ENCODE measurements at places on chromosomes 7 and 10. TPM values are rescaled to one million over a fixed set of nuclear protein-coding genes. Genes with fewer than 3 reads are reported as not detected.
A peak's percentile ranks its signal among the peaks of the same experiment; 100 is the strongest.

- no peak for DNase-seq
Measured at GRCh38 chr7:23247603-23248335, 1.2 kb downstream of the GPNMB start.

LRRN3 gene
- 2.2 TPM for total RNA-seq

CYP3A5 gene
- total RNA-seq = 0.07 TPM

- DNase-seq = no peak
Measured at GRCh38 chr7:26309089-26309488, 17.4 kb downstream of the SNX10 start.

DNA sequence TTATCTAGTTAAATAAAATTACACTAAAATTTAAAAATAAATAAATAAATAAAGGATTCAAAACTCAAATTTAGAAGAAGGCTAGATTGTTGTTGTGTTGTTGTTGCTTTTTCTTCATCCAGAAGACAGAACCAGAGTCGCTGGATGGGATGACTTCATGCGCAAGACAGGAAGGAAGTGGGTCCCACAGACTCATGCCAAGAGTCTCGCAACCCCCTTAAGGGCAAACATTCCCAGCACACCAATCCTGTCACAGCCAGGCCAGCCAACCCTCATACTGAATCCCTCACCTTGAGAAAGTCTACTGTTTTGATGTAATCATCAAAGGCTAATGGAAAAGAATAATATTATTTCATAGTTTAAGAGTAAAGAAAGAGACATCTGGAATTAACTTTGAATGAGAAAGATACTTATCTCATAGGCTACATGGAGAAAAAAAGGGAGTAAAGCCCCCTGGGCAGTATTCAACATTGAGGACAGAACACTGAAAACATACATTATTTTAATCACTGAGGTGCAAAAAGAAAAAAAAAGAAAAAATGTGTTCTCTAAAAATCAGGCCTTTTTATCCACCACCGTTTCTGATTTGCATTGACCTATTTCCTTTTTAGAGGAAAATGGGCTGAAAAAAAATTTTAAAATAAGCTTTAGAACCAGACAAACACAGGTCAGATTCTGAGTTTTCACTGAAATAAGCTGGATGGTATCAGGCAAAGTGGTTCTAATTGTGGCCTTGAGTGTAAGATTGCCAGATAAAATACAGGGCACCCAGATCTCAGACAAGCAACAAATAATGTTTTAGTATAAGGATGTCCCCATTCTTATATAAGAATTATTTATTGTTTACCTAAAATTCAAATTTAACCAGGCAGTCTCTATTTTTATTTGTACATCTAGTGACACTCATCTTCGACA lies 826.5 kb downstream of the TNS3 start:
- DNase-seq = no peak

DNA sequence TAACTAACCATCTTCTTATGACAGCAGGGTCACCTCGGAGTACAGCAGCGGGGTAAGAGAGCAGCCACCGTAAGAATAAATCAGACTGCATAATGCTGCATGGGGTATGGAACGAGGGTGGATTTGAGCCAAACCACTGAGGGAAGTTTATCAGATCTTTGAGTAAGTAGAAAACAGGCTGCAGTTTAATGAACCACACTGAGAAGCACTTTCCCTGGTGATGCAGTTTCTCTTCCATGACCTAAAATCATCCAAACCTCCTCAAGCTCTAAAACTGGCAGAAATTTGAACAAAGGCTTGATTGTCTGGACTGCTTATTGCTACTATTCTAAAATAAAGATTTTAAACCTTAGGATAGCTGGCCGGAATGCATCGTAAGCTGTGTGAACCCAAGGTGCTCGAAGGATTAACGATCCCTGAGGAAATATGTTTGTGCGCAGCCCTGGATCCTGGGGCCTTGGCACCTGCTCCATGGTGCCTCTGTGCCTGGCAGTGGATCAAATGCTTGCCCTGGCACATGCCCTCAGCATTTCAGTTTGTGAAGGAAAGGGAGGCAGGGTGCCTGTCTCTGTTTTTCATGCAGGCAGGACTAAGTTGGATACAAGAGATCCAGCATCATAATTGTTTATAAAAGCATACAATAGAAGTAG lies 322.7 kb downstream of the LHFPL3 start:
- peak; percentile 6 for DNase-seq

DNA sequence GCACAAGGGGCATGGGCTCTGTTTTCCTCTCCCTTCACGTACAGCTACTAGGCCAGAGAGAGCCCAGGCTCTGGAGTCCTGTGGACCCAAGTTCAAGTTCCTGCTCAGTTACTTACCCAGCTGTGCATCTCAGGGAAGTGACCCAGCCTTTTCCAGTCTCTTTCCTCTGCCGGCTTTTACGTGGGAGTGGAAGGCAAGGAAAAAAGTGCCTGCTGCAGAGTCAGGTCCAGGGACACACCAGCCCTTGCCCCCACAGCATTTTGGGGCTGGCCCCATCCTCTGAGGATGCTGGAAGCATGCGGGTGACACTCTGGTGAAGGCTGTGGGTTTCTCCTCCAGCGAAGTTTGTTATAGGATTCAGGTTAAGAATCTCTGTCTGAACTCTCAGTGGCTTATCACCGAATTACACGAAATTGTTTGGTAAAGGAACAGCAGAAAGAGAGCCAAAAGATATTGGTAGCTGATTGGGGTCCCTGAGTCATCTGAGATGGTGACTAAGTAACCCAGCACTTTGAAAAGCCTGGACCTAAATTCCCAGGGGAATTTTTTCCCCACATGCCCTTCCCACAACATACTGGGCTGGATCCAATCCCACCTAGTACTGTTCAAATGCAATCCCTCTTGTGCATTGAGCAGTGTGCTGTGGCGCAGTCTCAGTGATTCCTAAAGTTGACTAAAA lies 424.3 kb downstream of the RPS24 start:
- peak; percentile 97 for DNase-seq

GRCh38 chr10:14389981-14390590 lies 59.4 kb upstream of the FRMD4A start:
- no peak for DNase-seq

GRCh38 chr10:24814568-24815313 lies 91.1 kb upstream of the ARHGAP21 start:
- DNase-seq = peak; percentile 68

DNA sequence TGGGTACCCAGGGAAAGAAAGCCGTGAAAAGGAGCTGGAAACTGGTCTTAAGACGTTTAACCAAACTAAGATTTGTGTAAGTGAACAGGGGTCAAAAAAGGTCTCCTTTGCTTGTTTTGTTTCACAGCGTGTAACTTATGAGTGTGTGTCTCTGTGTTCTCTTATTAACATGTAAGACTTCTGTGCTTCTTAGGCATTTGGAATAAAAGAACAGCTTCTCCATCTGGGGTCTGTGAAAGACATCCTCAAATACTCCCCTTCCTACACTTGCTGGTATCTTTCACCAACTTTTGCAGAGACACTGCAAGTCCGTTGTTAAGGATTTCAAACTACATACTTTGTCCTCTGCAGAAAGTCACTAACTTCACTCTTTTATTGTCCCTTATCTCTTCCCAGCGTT lies 615 bp upstream of the NEUROD6 start:
- DNase-seq = no peak

ADO gene
- total RNA-seq = 31.1 TPM

- DNase-seq = no peak
Measured at GRCh38 chr7:43077285-43077684, 35.2 kb upstream of the HECW1 start.

DNA sequence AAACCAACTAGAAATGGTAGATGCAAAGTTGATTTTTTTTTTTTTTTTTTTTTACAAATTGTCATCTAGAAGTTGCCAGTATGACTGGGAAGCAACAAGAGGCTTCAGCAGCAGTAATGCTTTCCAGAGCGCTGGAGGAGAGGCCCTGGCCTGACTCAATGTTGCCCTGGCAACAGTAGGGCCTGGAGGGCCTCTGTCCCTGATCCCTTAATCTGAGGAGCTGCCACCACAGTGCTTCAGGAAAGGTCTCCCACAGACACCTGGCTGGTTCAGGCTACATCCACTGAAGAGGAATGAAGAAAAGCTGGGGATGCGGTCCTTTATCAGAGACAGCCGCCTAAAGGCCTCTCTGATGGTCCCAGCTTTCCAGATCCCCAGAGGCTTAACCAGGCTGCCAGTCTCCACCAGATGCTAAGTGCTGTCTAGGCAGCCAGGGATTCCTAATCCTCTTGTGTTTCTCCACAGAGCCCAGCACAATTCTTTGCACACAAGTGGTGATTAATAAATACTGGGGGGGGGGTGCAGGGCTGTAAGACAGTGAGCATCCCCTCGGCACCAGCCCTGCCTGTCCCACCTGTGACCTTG lies 33.7 kb downstream of the ZNF777 start:
- no peak for DNase-seq

PIP gene
- total RNA-seq = not detected

GRCh38 chr7:158010961-158011693 lies 576.5 kb downstream of the PTPRN2 start:
- DNase-seq = no peak

- peak; percentile 46 for DNase-seq
Measured at GRCh38 chr10:87860156-87860795, 3.1 kb downstream of the KLLN start.

CLRN3 gene
- not detected for total RNA-seq

- DNase-seq = no peak
Measured at GRCh38 chr10:114992189-114992775, 54.3 kb downstream of the TRUB1 start.

DNA sequence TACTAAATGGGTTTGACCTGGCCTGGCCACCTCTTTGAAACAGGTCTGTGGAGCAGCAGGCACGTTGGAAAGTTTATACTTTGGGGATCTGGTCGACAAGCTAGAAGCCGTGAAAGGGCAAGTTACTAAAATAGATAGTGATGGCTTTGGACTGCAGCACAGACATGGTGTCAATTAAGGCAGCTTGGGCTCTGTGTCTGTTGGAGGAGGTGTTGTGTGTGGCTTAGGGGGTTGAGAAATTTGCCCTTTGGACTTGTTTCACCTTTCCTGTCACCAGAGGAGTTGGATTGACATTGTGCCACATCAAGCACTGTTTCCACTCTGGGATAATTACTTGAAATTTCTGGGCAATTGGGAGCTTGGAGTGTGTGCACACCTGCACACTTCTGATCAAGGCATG lies 251.8 kb upstream of the MKI67 start:
- DNase-seq = no peak

HOXA2 gene
- total RNA-seq = not detected

DNA sequence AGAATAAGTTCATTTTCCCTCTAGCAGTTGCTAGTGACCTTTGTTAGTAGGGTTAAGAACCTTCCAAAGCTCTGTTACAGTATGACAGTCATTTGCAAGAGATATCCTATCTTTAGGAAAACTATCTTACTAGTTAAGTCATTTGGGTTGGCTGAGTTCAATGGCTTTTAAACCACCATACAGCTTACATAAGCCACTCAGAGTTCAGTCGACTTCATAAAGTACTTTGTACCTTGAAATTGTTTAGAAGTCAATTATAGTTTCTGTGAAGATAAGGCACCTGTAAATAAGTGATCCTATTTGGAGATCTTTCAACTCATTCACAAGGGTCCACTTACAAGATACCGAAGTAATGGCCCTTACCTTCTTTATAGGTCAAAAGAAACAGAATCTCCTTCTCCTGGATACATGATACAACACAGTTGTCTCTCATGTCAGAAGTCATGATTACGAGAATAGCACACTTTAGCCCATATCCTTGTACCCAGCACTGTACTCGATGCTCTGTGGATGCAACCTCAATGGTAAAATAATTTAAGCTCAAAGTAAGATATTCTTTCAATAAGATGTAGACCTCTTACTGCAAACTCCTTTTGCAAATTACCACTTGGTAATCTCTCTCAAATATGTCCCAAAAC lies 11.9 kb upstream of the ABCC2 start:
- no peak for DNase-seq

LRRTM3 gene
- 0.09 TPM for total RNA-seq

NODAL gene
- 0.43 TPM for total RNA-seq

GRCh38 chr10:68566955-68567354 lies 6.8 kb downstream of the TET1 start:
- no peak for DNase-seq

HPSE2 gene
- total RNA-seq = not detected

Data from astrocyte (in vitro differentiated cells and primary cell).